ENCODE measurements at places on chromosomes 12 and 14.

DNA sequence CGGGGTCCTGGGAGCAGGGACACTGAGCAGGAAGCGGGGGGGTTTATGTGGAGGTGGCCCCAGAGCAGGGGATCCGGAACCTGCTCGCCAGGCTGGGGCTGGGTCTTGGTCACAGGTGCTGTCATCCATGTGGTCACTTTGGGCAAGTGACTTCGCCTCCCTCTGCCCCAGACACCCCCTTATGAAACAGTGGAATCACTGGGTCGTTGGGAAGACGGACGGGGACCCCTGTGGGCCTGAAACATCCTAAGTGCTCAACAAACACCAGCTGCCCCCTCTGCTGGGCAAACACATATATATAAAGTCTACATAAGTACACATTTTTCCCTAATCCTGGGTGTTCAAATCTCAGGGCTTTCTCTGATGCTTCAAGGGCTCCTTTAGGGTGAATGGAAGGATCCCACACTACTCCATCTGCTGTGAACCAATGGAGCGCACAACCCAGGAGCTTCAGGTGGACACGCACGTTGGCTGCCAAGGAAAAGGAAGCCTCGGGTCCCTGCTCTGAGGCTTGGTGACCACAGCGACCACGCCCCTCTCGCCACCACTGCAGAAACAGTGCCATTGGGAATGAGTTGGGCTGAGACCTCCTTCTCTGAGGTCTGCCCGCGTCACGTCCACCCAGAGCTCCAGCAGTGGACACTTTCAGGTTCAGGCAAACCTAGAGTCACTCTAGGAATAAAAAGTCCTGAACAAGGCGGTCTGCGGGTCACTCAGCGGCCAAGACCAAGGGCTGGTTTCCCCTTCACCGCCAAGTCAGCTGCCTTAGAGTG, 54.6 kb downstream of the CDC42BPB start:
- no peak for DNase-seq

DNA sequence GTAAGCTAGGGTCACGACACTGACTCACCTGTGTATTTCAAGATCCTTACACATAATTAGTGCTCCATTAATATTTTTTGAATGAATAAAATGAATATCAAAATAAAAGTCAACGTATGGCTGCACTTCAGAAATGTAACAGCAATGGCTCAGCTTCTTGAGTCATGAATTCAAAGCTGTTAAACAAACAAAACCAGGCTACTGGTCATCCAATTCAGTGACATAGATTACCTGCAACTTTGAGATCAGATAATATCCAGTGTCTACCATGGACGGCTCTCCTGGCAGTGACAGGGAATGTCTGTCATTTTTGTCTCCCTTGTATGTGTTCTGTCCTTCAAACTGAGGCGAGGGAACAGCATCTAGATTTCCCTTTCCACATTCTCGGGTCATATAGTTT, 225.6 kb downstream of the EFCAB11 start:
- DNase-seq = no peak

DNA sequence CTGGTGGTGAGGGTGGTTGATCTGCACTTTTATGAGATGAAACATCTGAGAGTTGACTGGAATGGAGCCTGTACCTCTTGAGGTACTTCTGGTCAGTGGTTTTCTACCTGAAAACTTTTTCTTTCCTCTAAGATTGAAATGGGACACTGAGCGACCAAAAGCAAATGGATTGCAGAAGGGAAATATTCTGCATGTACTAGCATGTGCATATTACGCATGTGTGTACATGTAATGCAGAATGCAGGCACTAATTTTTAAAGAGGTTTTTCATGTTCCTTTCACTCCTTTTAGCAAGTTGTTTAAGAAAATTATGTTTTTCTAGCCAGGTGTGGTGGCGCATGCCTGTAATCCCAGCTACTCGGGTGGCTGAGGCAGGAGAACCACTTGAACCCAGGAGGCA, 28.7 kb upstream of the EID3 start:
- no peak for DNase-seq

DNA sequence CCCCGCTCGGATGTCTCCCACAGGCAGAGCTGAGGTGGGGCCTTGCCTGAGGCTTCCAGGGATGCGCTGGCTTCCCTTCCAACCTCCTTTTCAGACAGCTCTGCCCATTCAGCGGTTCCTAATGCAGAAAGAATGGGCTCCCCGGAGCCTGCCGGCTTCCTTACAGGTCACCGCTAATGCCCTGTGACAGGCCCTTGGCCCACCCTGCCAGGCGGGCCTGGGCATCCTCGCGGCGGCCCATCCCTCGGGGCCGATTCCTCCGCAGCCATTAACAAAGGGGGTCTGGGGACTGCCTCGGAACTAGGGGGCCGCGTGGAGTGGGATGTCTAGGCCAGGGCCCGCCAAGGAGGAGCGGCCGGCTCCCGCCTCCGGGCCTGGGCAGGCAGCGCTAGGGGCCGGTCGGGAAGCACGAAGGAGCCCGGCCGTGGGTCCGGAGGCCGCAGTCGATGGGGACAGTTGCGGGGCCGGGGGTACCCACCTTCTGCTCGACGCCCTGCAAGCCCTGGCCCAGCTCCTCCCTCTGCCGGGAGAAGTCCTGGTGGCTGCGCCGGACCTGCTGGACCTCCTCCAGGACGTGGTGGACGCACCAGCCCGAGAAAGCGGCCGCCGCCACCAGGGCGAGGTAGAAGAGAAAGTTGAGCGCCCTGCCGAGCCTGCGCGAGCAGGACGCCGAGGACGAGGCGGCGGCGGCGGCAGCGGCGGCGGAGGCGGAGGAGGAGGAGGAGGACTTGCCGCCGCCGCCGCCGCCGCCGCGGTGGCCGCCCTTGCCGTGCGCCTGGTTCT, 738 bp downstream of the CKAP4 start:
- DNase-seq = peak; percentile 86

GRCh38 chr12:2173971-2174370, 121.2 kb downstream of the CACNA1C start:
- DNase-seq = no peak

GRCh38 chr12:68630050-68630449, 19.4 kb downstream of the RAP1B start:
- no peak for DNase-seq

- DNase-seq = no peak
Measured at GRCh38 chr12:128298091-128298748, 31.2 kb downstream of the TMEM132C start.

GRCh38 chr12:16756833-16757555, 151.0 kb upstream of the LMO3 start:
- no peak for DNase-seq

DNA sequence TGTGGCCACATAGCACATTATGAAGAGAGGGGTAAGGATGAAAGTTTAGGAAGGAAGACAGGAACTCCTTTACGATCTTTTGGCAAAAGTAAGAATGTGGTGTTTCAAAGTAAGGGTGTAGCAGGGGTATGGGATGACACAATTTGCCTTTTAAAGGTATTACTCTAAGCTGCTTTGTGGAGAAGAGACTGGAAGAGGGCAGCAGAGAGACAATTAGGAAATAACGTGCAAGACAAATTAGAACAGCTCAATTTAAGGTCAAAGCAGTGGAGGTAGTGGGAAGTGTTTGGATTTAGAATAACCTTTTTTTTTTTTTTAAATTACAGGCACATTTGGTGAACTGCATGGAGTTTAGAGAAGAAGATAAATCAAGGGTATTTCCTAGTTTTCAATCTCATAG, 342.6 kb downstream of the NOVA1 start:
- DNase-seq = peak; percentile 2

- DNase-seq = no peak
Measured at GRCh38 chr14:66119606-66120231, 366.5 kb upstream of the CCDC196 start.

GRCh38 chr12:89138048-89138852, 214.1 kb downstream of the DUSP6 start:
- DNase-seq = no peak

DNA sequence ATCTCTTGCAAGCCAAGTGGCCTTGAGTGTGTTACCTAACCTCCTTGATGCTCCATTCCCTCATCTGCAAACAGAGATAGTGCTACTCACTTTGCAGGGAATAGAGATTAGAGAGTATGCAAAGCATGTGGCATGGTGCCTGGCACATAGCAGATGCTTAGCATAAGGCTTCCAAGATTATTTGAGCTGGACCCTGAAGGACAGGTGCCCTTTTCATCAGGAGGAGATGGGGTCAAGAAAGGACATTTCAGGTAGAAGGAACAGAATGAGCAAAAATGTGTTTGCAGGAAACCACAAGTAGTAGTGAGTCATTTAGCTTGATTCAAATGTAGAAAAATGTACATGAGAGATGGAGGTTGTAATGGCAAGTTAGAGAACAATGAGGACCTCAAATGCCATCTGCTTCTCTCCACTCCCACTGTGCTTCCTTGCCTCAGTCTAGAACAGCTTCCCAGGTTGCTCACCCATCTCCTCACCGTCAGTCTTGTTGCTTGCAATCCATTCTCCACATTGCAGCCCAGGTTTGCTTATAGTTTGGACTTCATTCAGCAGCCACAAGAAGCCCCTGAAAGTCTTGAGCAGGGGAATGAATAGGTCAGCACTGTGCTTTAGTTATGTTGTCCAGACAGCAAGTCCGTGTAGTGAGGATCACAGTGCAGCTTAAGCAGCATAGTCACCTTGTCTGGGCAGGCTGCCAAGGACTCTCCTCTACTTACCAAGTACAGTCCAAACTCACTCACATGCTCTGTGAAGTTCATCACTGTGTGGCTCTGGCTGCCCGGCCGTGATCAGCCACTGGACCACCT, 536.3 kb upstream of the CCDC196 start:
- peak; percentile 13 for DNase-seq

DNA sequence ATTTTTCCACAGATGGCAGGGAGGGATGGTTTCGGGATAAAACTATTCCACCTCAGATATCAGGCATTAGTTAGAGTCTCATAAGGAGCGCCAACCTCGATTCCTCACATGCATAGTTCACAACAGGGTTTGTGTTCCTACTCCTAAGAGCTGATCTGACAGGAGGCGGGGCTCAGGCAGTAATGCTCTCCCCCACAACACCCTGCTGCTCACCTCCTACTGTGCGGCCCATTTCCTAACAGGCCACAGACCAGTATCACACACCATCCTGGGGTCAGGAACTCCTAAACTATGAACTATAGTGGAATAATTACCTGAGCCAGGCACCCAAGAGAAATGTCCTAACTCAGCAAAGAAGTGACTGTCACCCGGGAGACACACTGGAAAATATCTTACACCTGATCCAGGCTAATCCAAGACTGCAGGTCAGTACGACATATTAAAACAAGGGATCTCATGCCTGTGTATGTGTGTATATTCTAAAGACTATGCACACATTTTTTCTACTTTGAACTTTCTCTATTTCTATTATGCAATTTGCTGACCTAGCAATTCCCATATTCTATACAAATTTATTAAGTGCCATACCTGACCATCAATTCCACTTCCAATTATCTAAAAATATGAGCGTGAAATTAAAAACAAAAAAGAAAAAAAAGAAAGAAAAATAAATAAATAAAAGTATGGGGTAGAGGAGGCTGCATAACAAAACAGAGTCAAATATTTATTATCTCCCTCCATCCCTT, 4.7 kb downstream of the NAA25 start:
- no peak for DNase-seq

DNA sequence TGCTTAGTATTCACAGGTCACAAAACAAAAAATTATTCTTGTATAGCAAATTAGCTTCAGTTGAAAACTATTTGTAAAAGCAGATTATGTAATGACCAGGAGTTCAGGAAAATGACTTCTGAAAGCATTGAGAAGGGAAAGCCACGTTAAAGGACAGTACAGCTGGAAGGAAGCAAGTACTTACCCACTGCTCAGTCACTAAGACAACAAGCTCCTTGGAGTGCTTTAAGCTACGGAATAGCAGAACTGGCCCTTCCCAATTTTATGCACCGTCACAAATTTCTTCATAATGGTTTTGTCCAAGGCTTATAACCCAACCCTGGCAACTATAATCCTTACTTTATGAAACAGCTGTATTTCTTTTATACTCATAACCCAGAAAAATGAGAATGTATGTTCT, 13.0 kb upstream of the SNAPC1 start:
- peak; percentile 16 for DNase-seq

DNA sequence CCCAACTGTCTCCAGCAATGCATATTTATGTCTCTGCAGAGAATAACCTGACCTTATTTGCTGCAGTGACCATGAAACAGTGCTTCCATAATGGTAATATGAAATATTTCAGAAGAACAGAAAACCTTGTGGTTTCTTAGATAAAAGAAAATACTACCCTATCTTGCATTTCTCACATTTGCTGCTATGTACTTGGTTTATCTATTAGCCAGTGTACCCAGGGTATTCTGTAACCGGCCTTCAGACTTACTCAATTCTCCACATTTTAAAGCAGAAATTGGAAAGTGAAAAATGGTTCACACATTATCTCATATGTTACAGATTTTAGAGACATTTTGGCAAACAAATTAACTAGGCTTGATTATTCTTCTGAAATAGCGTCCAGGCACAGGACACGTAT, 57.9 kb upstream of the CCDC91 start:
- DNase-seq = no peak

DNA sequence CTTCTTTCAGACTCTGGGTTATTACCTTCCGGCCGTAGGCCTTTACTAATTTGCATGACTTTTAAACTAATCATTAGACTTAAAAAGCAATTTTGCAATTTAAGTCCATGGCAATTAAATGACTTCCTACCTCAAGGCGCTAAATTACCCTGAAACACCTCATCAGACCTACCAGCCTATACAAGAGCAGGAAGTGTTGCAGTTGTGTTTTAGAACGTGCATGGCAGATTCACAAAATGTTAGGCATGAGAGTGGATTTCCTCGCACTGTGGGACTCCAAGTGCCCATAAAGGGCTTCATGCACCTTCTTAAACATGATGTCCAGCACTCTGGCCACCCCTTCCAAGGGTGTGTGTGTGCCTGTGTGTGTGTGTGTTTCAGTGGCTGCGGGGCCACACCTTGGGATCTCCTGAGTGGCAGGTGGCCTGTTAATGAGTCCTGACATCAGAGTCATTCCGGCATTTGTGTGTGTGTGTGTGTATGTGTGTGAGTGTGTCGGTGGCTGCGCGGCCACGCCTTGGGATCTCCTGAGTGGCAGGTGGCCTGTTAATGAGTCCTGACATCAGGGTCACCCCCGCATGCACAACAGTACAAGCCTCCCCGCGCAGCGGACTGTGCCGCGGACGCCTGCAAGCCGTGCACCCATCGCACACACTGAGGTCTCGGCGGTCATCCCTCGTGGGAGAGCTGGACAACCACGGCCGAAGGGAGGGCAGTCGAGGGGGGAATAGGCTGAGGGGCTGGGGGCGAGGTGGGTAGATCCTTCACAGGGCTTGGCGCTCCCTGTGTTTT, 900 bp downstream of the C2CD5 start:
- no peak for DNase-seq

- no peak for DNase-seq
Measured at GRCh38 chr14:99671235-99672224, 12.6 kb upstream of the CYP46A1 start.

DNA sequence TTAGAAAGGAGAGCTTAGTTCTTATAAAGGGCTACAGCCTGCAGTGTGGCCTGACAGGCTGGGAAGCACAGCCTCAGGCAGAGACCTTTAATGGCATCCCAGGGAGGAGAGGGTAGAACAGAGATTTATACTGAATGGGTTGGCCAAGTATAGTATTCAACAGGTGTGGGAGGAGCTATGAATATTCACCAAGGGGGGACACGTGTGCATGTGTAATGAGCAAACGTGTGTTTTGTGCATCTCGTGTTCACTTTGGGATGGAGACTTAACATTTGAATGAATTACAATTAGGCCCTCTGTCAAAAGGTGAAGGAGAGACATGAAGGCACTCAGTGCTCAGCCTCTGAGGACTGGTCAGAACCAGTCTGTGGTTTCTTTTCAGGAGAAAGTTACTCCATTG, 5.2 kb downstream of the TDP1 start:
- DNase-seq = no peak

- no peak for DNase-seq
Measured at GRCh38 chr12:76444408-76444984, 96.3 kb upstream of the BBS10 start.
